ENCODE measurements at places on chromosomes 3 and 15. TPM values are rescaled to one million over a fixed set of nuclear protein-coding genes. Genes with fewer than 3 reads are reported as not detected.

Gene BFSP2
- total RNA-seq: not detected

Gene LEKR1
- 2.2 TPM for total RNA-seq

Gene STAC
- 0.37 TPM for total RNA-seq

Gene SGO1
- 12.5 TPM for total RNA-seq

Gene LARP6
- total RNA-seq: 30.9 TPM

Gene SPRED1
- 68.0 TPM for total RNA-seq

Gene HSPBAP1
- 4.8 TPM for total RNA-seq

Gene SEC62
- total RNA-seq: 23.5 TPM

Gene C3orf85
- not detected for total RNA-seq

Gene EIF2A
- total RNA-seq: 257 TPM

Gene PPP1R14D
- not detected for total RNA-seq

Gene OR5K2
- not detected for total RNA-seq

Gene CDCP1
- total RNA-seq: 27.4 TPM

Gene HCLS1
- 1.8 TPM for total RNA-seq

Gene ZNF385D
- 5.1 TPM for total RNA-seq

Gene ILDR1
- not detected for total RNA-seq

Gene WDR76
- 15.4 TPM for total RNA-seq

Gene MYO1E
- total RNA-seq: 235 TPM

Gene CPEB1
- total RNA-seq: 8.8 TPM

Gene DUOX1
- under 0.01 TPM for total RNA-seq

Gene TRIM69
- 12.1 TPM for total RNA-seq

Gene COL6A5
- not detected for total RNA-seq
